ENCODE measurements at places on chromosomes 6 and 20.

- no peak for DNase-seq
These were observed 467.5 kb downstream of the PRKN start for GRCh38 chr6:162260027-162260426.

GRCh38 chr20:45965169-45966002 is 6.6 kb downstream of the ZNF335 start:
- no peak for DNase-seq

DNA sequence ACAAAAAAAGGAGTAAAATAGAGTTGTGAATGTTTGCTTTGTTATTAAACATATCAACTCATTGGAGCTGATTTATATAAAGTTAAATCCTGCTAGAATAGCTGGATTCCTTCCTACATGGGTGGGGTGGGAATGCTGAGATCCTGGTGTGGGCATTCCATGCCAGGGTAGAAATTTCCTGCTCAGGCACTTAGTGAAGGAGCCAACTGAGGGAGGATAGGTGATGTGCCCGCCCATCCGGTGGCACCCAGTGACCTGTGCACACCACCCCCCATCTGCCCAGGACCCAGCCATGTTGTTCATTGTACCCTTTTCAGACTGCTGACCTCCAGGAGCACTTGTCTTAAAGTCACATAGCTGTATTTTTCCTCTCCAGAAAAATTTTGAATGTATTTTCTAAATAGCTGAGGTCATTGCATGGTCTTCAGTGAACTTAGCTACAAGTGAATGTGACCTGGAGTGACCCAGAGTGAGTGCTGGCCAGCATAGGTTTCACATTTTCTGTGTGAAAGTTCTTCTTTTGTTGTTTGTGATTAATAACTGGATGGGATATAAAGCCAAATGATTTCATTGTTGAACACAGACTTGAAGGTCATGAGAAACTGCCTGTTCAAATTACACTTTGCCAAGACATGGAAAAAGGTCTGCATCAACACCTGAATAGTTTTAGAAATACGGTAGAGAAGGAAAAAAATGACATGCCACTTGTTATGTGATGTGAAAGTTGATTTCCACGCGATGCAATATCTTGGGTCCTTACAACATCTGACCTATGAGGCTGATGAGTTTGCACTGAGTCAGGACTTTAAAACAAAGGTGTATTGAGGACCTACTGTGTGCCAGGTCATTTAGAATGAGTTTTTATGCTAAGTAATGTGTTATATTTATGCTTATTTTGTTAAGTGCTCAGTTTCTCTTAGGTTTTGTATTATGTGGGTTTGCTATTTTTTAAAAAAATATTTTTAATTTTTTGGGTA is 77.2 kb downstream of the UTRN start:
- no peak for DNase-seq

DNA sequence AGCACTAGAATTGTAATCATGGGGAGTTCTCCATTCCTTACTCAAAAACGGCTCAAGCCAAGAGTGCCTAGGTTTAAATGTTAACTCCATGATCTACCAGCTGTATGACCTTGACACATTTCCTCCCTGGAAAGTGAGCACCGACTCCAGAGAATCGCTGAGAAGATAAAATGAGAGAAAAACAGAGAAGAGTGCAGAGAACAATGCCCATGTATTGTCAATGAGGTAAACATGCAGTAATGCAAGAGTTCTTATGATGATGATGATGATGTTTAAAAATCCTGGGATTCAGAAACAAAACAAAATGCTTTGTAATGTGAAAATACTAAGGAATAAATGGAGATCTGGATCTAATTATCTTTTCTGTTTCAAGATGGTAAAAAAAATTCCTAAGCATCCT is 64.8 kb upstream of the BEND6 start:
- DNase-seq, result no peak

DNA sequence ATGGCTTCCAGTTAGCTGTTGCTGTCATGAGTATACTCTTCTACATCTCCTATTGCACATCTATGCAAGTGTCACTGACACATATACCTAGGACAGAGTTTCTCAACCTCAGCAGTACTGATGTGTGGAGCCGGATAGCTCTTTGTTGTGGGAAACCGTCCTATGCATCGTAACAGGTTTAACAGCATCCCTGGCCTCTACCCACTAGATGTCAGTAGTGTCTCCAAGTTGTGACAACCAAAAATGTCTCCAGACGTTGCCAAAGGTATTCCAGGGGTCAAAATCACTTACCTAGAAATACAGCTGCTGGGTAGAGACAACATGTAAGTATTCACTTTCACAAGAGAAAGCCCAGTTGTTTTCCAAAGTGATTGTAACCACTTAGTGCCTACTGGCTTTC is 637.6 kb downstream of the RNF144B start:
- peak; percentile 63 for DNase-seq

DNA sequence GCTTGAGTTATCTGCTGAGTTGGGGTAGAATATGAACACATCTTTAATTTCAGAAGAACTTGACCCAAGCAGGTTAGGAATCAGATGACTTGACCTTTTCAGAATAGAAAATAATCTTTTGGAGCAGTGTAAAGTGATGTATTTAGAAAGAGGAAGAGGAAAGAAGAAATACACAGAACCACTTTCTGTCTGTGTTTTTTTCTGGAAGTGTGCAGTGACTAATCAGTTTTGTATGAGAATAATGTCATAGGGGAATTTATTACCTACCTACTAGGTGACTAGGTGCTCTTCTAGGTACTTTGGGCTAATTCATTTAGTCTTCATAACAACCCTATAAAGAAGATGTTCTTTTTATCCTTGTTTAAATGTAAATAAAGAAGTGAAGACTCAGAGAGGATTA is 3.0 kb downstream of the PPP1R14C start:
- DNase-seq, result no peak

GRCh38 chr6:111808493-111808892 is 64.8 kb downstream of the FYN start:
- no peak for DNase-seq

GRCh38 chr6:47519279-47519678 is 41.7 kb downstream of the CD2AP start:
- no peak for DNase-seq

DNA sequence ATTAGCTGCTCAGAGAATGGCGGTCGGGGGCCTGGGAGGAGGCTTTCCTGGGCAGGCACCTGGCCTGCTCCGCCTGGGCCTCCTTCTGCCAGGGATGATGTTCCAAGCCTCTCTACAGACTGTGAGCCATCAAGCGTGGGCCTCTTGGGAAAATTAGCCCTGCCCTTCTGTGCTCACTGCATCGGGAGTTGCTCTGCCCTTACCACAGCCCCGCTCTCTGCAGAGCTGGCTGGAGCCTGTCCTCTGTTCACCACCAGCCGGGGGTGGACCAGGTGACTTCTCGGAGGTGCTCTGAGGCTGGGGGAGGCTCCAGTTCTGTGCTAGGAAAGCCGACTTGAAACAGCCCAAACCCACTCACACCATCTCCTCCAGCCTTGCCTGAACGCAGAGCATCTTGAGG is 24.2 kb downstream of the MDGA1 start:
- DNase-seq, result no peak

DNA sequence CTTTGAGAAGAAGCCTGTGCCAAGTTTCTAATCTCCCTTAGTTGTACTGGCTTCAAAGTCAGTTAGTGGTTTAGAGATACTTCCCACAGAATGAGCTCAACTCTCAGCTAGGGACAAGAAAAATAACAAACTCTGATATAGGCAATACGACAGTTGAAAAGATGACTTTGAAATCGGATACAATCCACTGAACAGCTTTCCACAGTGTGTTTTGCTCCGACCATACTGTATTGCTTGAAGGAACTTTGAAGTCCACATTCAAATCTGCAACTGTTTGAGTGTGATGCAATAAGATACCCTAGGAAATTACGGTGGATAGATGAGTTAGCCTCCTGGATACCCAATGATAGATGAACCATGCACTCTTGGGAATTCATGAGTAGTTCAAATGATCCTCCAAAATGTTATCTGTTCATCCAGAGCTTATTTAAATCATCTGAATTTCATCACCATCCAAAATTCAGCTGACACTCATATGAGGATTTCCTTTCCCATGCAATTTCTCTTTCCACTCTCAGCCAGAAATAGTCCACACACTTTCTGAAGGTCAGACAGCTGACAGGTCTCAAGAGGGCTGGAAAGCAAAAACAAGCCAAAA is 443.8 kb downstream of the HAO1 start:
- no peak for DNase-seq

DNA sequence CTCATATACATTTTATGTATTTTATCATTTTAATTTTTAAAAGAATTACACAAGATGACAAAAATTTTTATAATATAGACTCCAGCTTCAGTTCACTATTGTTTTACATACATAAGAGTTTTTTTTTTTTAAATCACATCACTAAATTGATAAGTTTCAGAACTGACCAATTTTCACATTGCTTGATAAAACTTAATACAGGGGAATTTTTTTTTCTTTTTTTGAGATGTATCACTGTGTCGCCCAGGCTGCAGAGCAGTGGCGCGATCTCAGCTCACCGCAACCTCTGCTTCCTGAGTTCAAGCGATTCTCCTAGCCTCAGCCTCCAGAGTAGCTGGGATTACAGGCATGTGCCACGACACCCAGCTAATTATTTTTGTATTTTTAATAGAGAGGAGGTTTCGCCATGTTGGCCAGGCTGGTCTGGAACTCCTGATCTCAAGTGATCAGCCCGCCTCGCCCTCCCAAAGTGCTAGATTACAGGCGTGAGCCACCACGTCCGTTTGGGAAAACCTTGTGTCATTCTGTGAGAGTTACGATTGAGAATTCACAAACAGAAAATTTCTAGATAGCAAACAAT is 36.6 kb upstream of the BTN3A2 start:
- DNase-seq, result peak; percentile 45

DNA sequence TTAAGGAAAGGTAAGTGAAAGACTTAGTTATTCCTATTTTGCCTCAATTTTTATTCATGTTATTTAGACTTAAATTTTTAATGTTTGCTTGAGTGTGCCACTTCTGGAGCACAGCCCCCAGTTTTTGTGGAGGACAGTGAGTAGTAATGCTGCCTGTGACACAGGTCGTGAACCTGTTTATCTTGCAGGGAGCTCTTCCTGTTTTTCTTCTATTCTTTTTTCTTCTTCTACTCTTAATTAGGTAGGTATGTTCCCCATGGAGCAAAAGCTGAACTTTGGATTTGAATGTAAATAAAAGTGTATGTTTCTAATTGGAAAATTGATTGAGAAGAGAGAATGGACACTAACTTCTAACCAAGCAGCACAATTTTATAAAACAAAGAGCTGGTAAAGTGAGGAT is 12.3 kb downstream of the SMPDL3A start:
- no peak for DNase-seq

GRCh38 chr6:163857421-163857820 is 442.9 kb downstream of the QKI start:
- DNase-seq, result no peak

DNA sequence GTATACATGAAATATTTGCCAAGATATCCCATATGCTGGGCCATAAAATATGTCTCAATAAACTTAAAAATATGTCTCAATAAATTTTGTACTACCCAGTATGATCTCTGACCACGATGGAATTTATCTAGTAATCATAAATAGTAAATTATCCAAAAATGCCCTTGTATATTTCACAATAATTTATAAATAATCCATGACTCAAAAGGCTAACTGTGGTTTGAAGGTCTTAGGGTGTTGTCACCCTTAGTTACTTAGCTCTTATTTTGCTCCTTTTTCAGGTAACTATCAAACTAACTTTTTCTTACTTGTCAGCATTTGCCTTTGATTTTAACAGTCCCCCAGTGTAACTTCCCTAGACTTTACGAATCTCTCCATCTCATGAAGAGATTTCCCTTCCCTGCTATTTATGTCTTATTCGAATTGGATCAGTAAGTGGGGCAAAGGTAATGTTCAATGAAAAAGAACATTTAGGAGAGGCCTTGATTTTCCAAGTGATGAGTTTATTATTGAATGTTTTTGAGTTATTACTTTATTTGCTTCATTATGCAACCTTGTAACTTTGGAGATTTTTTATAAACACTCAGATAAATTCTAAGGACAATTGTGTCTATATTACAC is 109.0 kb upstream of the THBS2 start:
- no peak for DNase-seq

DNA sequence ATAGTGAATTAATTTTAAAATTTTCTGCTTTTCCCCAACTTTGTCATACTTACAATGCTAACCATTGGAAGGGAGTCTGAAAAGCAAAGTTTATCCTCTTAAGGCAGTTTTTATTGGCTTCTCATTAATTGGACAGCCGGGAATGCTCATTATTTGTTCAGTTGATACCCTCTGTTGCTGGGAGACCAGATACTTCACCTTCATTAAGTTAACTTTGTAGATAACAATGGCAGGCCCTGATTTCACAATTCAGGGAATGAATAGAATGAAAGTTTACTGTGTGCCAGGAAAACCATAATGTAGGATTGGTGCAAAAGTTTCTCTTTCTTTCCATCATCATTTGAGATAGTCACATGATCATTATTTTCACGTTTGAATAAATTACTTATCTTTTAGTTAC is 49.0 kb downstream of the COL19A1 start:
- no peak for DNase-seq

DNA sequence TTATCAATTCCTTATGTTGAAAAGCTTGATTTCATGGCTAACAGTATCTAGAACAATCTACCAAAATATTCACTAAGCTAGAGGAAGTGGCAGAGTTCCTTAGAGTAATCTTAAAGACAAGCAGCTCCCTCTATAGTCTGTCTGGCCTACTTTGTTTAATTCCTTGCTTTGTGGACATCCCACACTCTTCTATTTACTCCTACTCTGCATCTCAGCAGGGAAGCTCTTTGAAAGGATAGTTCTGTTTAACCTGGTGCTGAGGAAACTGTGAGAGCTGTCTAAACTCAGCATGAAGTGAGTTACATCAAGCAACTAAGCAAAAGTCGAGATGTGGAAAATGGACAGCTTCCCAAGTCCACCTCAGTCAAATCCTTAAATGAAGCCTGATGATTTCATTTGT is 4.3 kb downstream of the REV3L start:
- DNase-seq, result peak; percentile 70

DNA sequence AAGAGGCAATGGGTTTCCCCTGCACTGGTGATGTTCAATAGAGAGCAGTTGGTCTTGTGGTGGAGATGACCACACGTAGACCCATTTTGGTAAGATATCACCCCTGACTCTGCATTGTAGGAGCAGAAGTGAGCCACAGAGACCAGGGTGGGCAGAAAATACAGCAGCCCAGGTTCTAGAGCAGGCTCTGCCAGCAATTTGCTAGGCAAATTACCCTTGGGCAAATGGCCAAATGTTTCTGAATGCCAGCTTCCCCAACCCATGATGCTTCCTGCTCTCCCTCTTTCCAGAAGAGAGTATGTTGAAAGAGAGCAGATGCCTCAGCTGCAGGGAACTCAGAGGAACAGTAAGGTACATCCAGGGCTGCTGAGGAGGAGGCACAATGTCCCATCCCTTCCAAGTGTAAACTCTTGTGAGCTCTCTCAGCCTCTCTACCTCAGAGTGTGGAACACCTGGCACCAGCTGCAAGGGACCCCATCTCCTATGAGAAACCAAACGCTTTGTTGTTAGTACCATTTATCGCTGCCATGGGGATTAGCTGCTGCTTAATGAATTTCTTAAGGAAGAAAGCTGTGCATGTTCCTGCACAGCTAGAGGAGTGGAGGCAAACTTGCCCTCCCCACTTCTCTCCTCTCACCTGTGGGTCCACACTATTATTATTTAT is 317.5 kb upstream of the MOCS1 start:
- no peak for DNase-seq

Measured in ELF-1 (cell line).